ENCODE measurements at places on chromosomes 6 and 20.
A peak's percentile ranks its signal among the peaks of the same experiment; 100 is the strongest.

GRCh38 chr20:12965212-12965869 lies 43.4 kb upstream of the SPTLC3 start:
- DNase-seq: no peak

DNA sequence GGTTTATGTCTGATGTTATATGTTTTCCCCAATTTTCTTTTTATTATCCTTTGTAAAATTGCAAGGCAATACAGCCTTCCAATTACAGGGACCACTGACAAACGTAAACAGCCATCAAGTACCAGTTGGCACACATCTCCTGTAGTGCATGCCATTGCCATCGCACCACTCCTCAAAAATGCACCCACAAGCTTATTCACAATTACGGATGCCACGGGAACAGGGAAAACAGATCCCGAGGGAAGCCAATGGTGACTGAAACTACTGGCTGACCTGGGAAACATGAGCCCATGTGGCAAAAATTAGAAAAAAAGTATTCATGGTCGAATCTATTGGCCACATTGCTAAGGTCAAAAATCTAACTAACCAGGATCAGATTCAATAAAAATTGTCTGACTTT lies 395.2 kb downstream of the PAX1 start:
- no peak for DNase-seq

- no peak for DNase-seq
These were observed 189.3 kb upstream of the ARG1 start for GRCh38 chr6:131383421-131384411.

GRCh38 chr6:132684272-132684671 lies 25.3 kb upstream of the TAAR1 start:
- no peak for DNase-seq

DNA sequence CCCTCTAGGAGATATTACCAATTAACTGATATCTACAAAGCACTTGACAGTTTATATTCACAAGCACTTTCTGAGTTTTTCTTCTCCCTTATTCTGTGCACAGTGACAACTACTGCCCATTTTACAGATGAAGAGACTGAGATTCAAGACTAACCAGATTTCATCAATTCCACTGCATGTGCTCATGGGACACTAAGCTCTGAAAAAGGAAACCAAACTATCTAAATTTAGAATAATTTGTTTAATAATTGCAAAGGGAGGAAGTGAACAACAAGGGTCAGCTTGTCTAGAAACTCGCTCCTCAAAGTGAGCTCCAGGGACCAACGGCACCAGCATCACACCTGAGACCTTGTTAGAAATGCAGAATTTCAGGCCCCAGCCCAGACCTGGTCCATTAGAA lies 50.8 kb upstream of the MYLIP start:
- DNase-seq: no peak

DNA sequence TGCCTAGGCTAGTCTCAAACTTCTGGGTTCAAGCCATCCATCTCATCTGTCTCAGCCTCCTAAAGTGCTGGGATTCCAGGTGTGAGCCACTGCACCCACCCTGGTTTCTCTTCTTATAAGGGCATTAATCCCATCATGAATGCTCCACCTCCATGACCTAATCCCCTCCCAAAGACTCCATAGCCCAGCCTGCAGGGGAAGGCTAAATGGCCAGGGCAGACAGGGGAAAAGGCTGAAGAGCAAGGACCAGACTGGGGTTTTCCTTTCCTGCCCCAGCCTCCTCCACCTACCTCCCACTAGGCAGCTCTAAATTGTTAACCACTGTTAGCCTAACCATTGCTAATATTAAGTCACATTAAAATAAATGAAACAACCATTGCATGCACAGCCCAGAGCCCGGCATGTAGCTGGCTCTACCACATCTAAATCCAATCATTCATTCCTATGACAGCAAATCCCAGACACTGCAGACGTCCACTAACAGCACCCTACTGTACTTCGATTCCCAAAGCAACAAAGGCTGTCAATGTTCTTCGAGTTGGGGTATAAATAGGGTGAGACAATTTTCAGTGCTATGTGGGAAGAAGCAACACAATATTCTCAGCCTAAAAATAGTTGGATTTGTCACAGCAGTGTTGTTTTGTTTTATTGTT lies 243.2 kb upstream of the ARID1B start:
- DNase-seq: no peak

DNA sequence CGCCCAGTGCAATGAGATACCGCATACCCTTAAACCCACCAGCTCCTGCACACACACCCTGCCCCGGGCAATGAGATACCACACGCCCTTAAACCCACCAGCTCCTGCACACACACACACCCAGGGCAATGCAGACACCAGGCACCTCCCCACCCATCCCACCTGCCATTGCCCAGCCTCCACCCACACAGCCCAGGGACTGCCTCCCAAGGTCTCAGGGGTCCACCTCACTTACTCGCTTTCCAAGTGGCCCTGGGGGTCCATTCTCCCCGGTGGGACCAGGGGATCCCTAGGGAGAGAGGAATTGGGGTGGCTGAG lies 24.0 kb downstream of the COL11A2 start:
- DNase-seq: no peak

- no peak for DNase-seq
These were observed 10.3 kb downstream of the CPNE1 start for GRCh38 chr20:35654415-35654814.

GRCh38 chr20:22691369-22692118 lies 107.2 kb upstream of the FOXA2 start:
- peak; percentile 79 for DNase-seq

DNA sequence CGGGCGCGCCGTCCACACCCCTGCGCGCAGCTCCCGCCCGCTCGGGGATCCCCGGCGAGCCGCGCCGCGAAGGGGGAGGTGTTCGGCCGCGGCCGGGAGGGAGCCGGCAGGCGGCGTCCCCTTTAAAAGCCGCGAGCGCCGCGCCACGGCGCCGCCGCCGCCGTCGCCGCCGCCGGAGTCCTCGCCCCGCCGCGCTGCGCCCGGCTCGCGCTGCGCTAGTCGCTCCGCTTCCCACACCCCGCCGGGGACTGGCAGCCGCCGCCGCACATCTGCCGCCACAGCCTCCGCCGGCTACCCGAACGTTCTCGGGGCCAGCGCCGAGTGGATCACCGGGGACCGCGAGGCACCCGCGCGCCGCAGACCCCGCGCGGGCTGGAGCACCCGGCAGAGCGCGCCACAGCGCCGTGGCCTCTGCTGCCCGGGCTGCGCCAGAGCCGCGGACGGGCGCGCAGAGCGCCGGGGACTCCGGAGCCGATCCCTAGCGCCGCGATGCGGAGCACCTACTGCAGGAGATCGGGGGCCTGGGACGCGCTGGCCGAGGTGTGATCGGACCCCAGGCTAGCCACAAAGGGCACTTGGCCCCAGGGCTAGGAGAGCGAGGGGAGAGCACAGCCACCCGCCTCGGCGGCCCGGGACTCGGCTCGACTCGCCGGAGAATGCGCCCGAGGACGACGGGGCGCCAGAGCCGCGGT lies at the start of gene BMP2:
TSS of gene BMP2 (plus strand) at position 151 of the 692 bp plus-strand sequence. CDS start 2,441 bp downstream, outside the sequence.
- DNase-seq: peak; percentile 86

DNA sequence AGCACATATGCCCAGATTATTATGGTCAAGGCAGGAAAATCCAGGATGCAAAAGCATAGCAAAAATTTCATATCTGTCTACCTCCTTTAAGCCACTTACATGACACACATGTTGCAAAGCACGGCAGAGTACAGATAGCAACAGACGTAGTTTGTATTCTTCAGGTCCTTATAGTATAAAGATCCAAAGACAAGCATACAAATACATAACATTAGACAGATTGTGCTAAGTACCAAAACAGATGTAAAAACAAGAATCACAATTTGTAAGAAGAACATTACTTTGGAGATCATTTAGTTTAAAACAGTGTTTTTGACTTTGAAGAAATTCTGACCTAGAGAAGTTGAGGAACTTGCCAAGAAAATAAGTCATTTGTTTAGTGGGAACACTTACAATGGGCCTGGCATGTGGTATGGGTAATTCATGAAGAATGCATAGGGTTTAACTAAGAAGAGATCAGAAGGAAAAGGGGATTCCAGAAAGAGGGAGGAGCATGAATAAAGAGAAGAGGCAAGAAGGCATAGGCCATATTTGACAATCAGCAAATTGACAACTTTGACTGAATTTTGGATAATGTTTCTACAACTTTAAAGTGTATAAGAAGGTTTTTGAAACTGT lies 30.6 kb upstream of the LMBRD1 start:
- no peak for DNase-seq

DNA sequence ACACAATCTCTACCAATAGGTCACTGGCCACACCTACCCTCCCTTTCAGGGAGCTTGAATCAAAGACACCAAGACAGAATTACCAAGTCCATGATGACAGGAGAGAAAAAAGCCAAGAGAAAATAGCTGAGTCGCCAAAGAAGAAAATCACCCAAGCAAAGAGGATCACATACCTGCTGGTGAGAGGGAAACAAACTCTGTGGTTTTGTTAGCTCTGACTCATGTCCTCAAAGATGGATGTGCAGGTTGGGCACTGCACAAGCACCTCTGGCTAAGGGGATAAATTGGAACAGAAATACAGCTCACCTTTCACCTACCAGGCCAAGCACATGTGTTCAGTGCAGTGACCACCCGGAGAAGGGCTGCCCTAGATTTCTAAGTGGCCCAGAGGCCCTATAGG lies 114.8 kb downstream of the TFAP2A start:
- DNase-seq: no peak

DNA sequence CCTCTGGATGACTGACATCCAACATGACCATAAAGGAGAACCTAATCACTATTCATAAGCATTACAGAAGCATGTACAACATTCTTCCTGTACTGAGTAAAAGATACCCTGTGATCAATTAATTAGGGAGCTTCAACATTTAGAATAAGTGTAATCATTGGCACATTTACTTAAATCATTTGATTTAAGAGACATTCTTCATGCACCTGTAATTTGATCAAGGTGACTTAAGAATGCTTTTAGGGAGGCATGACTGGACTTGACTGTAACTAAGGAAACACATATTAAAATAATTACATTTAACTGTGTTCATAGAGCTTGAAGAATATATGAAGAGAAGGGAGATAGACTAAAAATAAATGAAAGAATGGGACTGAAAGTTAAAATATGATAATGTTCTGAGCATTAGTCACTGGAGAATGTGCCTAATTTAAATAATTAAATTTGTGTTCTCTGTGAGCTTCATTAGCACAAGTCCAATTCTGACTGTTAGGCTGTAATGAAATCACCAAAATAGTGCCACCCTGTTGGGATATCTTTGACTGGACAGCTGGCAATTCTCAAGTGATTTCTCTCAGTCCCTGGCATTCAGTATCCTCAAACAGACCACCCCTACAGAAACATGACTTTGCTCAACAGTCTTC lies 295.5 kb upstream of the ADGRB3 start:
- DNase-seq: no peak

DNA sequence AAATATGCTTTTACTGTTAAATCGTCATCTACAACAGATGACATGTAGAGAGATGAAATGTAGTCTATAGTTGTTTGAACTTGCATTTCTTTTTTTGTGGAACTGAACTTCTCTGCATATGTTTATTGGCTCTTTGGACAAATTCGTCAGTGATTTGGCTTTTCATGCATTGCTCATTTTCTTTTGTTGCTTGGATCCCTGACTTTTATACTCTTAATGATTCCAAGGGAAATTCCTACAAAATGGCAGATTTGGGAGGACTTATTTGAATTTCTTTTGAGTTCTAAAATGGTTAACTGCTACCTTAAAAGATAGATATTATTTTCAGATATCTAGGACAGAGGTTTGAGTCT lies 65.4 kb downstream of the UTRN start:
- DNase-seq: no peak

- DNase-seq: no peak
These were observed 214.4 kb downstream of the ATXN1 start for GRCh38 chr6:16546861-16547260.

DNA sequence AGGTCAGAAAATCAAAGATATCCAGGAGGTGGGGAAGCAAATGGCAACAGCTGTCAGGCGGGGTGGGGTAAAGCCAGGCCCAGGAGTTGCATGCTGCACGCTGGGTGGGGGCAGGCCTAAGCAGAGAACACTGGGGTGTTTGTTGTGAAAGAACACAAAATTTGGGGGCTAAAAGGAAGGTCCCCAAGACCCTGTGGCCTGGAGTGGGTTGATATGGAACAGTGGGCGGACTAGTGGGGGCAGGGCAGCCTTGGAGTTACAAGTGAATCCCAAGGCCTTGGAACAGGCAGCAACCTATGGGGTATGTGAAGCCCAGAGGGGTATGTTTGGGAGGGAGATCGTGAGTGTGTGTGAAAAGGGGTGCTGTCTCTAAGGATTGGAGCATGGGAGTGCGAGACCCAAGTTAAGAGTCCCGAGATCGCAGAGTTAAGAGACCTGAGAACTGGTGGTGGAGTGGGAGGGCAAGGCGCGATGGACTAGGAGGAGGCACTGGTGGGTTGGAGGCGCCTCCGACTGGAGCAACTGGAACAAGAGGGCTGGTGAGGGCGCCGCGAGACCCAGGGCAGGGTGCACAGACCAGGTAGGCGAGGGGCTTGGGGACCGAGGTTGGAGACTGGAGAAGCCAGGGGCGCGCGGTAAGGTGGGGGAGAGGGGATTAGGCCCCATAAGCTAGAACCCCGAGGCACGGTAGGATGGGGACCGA lies 658 bp downstream of the CUL7 start:
- no peak for DNase-seq

- no peak for DNase-seq
These were observed 22.4 kb downstream of the MANEA start for GRCh38 chr6:95599706-95600105.

- no peak for DNase-seq
These were observed 828 bp downstream of the TP53RK start for GRCh38 chr20:46688151-46689081.

DNA sequence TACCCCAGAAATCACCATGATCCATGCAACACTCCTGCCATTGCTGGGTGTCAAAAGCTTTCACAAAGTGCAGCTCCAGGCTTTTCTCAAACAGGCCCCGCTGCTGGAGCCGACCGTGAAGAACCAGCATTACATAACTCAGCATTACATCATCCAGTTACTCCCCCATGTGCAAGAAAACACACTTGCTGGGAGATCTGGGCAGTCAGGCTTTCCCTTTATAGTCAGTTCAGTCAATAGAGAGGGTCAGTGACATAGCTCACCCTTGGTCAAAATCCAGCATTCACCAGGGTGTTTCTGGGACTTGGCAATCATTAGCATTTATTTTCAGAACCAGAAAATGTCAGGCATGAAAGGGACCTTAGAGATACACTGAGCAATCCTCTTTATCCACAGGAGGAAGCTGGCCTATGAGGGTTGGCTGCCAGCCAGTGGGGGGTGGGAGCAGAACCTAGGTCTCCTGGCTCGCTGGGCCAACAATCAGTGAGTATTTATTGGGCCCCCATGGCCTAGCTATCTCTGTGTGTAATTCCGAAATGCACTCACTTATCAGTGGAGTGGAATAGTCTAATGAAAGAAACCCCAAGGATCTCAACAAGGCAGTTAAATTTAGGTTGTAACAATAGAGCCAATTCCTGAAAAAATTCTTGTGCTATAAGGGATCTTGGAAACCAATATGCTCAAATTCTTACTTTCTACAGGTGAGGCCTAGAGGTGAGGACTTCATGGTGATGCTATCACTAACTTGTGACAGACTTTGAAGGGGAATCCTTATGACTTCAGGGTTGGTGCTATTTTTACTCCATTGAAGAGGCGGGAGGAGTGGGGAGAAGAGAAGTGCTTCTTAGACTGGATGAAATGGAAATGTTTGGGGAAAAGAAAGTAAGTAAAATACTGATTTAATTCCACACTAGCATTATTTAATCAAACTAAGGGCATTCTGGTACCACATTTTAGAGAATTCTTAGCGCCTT lies 54.6 kb downstream of the LYRM4 start:
- peak; percentile 16 for DNase-seq
